ENCODE measurements at places on chromosomes 12 and 14.

- DNase-seq = no peak
These were observed 158.5 kb downstream of the NELL2 start for GRCh38 chr12:44717612-44718011.

GRCh38 chr14:63375769-63376168 lies 57.0 kb upstream of the GPHB5 start:
- DNase-seq = no peak

GRCh38 chr14:97620066-97620465 lies 822.9 kb downstream of the VRK1 start:
- no peak for DNase-seq

GRCh38 chr14:106845286-106846087 lies 1319.1 kb downstream of the TMEM121 start:
- DNase-seq = peak; percentile 64

- peak; percentile 32 for DNase-seq
These were observed 4.3 kb downstream of the DEGS2 start for GRCh38 chr14:100155049-100155621.

DNA sequence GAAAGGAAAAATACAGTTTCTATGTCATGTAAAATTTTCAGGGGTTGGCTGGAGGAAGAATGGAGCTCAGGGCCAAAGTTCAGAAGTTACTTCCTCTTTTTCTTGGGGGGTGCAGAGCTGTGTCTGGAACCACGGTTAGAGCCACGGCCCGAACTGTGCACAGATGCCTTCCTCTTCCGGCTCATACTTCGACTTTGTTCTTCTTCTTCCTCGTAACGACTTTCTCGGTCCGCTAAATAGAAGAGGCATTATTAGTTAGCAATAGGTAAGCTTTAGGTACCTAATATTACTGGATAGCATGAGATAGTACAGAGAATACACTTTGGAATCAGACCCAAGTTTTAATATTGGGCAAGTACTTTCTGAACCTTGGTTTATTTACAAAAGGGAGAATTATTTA lies 31.2 kb downstream of the SUPT16H start:
- DNase-seq = no peak

- DNase-seq = no peak
These were observed 363.4 kb downstream of the DAD1 start for GRCh38 chr14:22225516-22226140.

DNA sequence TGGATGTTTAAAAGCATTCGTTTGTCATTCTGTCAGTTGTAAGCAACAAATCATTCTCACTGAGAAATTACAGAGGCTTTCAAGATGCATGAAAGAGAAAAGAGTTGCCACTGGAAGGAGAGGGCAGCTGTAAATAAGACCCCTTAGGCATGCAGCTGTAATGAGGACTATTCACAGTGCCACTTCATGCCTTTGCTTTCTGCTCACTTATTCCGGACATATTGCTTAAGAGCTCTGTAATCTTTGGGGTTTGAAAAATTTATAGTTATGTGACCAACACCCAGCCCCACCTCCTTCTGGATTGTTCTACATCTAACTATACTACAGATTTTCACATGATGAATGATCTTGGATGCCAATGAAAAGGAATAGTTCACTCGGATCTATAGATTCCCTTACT lies 194.8 kb upstream of the DCN start:
- no peak for DNase-seq

- DNase-seq = no peak
These were observed 92.5 kb upstream of the MED13L start for GRCh38 chr12:116370004-116370404.

DNA sequence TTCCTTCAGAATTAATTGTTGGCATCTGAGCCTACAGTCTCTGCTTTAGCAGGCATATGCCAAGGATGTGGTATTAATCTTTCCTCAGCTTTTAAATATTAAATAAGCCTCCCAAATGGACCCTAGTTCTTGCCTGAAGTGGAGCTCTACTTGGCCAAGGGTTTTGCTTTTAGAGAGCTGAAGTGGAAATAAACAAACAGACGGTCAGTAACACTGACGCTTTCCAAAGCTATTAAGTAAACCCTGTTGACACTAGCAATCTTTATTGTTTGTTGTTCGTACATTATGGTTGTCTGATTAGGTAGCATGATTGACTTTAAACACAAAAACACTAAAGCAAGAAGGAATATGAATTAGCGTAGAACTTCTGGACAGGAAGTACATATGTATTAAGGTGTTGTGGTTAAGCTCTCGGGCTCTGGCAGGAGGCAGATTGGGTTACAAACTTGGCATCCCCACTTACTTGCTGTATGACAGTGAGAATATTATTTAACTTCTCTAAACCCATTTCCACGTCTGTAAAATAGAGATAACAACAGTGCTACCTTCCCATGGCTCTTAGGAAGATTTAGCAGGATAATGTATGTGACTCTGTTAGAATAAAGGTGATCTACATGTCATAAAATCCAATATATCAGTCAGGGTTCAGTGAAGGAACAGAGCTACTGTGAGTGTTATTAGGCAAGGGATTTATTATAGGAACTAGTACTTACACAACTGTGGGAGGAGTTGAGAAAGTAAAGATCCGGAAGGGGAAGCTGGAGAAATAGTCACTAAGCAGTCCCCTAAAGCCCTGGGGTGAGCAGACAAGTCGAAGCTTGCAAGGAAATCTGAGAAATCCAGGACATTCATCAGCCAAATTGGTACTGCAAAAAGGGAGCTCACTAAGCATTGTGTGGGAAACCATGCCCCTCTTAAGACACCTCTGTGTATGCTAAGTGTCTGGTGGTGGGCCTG lies 92.2 kb upstream of the ATF7IP start:
- DNase-seq = peak; percentile 72

DNA sequence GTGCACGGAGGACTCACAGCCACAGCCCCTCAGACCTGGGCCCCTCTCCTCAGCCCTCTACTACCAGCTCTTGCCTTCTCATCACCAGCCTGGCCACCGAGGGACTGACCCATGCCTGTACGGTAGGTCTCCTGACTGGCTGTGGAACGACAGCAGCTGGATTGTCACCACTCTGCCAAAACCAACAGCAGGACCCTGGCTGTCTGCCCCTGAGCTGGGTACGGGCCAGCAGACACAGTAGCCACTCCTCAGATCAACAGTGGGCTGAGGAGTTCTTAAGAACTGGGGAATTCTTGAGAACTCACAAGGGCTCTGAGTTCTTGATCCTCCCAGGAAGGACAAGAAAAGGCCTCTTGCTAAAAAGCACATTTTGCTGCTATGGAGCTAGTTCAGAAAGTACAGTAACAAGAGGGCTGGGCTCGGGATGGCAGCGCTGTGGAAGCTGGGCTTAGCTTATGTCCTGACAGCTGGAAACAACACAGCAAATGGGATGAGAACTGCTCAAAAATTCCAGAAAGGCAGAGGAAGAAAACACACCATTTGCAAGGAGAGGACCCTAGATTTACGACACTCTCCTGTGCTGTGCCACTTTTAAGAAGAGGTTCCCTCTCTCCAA lies 176.4 kb downstream of the ANO2 start:
- no peak for DNase-seq

DNA sequence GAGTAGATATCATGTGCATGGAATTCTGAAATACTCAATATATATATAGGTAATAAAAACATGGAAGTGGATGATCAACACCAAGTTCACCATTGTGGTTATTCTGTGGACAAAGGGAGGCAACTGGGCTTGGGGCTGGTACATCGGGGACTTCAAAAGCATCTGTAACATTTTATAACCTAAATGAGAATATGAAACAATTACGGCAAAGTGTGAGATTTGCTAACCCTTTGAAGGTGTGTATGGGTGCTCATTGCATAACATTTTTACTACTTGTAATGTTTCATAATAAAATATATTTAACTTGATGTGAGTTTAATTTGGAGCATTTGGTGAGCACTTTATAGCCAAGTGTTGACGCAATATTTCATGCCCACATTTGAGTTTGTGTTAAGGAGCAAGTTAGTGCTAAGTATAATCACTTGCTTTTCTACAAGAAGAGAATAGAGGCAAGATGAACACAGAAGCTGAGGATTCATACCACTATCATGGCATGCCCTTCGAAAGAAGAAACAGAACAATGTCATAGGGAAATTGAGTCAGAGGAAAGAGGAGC lies 109.3 kb downstream of the NTN4 start:
- no peak for DNase-seq

- no peak for DNase-seq
These were observed 815 bp downstream of the COQ10A start for GRCh38 chr12:56267443-56268071.

- no peak for DNase-seq
These were observed 5.3 kb downstream of the TXNDC16 start for GRCh38 chr14:52547027-52547426.

- DNase-seq = no peak
These were observed 84.7 kb downstream of the NTF3 start for GRCh38 chr12:5516371-5517241.

GRCh38 chr14:49512147-49512551 lies 74.0 kb downstream of the RPS29 start:
- no peak for DNase-seq

DNA sequence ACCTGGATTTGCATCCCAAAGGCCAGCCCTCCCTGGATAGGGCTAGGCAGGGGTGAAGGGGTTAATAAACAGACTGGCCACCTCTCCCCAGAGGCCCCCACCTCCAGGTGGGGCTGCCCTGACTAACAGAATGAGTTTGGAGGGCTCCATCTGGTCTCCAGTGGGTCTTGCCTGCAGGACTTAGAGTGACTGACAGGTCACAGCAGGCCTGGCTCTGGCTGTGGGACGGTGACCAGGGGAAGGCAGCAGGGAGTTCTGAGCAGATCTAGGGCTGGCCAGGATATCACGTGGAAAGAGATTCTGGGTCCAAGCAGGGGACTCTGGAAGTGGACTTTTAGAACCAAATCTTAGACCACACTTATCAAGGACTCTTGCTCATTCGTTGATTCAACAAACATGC lies 40.9 kb upstream of the LHX5 start:
- no peak for DNase-seq

Data from LNCaP clone FGC (cell line).